ENCODE measurements at places on chromosomes 4 and X.

DNA sequence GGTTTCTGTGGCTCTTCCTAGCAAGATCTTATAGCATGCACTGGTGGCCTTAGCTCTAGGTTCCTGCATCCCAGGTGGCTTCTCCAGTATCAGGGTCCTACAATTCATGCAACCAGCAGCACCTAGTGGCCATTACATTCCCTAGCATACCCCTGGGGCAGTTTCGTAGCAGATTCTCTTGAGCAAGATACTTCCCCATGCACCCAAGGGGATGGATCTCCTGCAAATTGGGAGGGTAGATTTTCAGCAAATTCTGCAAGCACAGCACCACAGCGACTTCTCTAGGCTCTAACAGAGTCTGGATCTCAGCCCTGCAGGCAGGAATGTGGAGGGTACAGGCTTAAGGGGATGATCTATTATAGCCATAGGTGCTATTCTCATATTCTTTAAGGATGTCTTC lies 13.1 kb upstream of the SLC9B1 start:
- DNase-seq, result peak; percentile 12

- no peak for DNase-seq
Measured at GRCh38 chrX:45577361-45577760, 376.7 kb upstream of the DIPK2B start.

- no peak for DNase-seq
Measured at GRCh38 chrX:24480400-24480865, 15.3 kb downstream of the PDK3 start.

GRCh38 chr4:19010761-19011160 lies 989.2 kb upstream of the LCORL start:
- no peak for DNase-seq

DNA sequence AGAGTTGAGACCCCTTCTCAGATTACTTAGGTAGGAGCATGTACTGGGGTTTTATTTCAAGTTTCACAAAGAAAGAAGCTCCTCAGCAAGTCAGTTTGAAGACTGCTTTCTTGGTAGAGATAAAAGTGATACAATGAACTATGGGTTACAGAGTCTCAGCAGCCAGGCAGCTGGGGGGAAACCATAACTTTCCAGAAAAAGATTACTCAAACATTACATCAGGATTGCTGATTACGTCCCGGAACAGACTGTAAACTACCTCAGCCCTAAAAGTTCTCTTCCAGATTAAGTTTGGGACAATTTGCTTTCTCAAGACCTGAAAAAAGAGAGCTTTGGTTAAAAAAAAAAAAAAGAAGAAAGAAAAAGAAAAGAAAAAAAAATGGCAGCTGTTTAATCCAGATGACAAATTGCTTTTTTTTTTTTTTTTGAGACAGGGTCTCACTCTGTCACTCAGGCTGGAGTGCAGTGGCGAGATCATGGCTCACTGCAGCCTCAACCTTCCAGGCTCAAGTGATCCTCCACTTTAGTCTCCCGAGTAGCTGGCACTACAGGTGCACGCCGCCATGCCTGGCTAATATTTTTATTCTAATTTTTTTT lies 16.6 kb downstream of the SAT1 start:
- peak; percentile 47 for DNase-seq

DNA sequence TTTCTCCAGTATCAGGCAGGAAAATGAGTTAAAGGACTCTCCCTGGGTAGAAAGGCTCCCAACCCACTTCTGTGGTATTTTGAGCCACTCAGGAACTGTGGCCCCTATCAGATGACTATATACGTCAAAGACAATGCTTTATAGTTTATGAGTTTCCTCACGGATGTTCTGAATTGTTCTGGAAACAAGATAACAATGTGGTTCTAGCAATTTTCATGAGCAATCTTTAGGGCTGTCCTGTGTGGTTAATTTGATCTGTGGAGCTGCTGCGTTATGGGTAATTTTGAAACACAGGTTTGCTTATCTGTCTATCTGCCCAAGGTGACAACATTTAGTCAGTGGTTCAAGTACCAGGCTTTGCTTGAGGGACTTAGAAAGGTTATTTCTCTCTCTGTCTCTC lies 46.7 kb upstream of the IL2 start:
- DNase-seq, result no peak

GRCh38 chrX:123036401-123036800 lies 147.7 kb upstream of the GRIA3 start:
- DNase-seq, result no peak

GRCh38 chrX:71283403-71284143 lies at the start of gene NONO:
NONO (plus strand) TSS chrX:71283635; CDS start chrX:71290638, 7,003 bp downstream.
- peak; percentile 98 for DNase-seq

DNA sequence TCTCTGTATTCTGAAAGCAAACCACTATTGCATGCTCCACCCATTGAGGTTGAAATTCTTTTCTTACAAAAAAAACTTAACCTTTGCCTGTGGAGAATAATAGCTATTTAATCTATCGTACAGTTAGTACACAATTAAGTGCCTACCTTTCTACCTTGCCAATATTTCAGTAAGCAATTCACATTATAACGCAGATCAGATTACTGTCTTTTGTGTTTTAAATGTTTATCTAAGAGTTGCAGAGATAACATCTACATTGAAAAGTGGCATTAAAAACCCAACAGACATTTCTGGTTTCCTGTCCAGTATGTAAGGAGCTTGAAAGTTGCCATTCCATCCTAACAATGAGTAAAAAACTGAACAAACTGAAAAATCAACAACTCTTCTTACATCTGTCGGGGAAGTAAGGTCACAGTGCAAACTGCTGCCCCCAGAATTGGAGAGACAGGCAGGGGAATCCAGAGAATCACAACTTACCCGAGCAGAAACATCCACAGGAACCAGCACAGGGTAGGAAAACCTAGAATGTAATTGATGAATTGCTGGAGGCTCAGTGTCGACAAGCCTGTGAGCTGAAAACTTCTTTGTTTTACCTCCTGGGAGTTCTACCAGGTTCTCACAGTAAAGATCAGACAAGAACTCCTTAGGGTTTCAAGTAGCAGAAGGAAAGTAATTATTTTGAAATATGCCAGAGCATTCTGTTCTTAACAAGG lies 27.3 kb upstream of the ACSL4 start:
- DNase-seq, result no peak

DNA sequence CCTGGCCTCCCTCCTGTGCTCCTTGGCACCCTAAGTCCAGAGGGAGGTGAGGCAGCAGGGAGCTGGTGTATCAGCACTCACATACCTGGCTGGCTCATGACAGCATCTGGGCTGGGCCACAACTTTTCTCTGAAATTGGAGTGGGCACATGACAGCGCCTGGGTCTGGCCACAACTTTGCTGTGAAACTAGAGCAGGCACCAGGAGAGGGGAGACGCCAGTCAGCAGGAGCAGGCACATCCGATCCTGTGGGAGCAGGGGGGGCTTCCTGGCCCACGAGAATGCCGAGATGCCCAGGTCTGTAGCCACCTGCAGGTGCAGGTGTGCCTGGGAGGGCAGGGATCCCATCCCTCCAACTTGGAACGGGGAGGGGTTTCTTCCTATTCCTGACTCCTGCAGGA lies 69.7 kb upstream of the PPP3CA start:
- DNase-seq, result no peak

- DNase-seq, result no peak
Measured at GRCh38 chrX:87160435-87161010, 357.1 kb upstream of the KLHL4 start.

All from foreskin fibroblast (primary cell).